Daoy (cell line): ENCODE measurements at places on chromosomes 11 and 22.
A peak's percentile ranks its signal among the peaks of the same experiment; 100 is the strongest.

DNA sequence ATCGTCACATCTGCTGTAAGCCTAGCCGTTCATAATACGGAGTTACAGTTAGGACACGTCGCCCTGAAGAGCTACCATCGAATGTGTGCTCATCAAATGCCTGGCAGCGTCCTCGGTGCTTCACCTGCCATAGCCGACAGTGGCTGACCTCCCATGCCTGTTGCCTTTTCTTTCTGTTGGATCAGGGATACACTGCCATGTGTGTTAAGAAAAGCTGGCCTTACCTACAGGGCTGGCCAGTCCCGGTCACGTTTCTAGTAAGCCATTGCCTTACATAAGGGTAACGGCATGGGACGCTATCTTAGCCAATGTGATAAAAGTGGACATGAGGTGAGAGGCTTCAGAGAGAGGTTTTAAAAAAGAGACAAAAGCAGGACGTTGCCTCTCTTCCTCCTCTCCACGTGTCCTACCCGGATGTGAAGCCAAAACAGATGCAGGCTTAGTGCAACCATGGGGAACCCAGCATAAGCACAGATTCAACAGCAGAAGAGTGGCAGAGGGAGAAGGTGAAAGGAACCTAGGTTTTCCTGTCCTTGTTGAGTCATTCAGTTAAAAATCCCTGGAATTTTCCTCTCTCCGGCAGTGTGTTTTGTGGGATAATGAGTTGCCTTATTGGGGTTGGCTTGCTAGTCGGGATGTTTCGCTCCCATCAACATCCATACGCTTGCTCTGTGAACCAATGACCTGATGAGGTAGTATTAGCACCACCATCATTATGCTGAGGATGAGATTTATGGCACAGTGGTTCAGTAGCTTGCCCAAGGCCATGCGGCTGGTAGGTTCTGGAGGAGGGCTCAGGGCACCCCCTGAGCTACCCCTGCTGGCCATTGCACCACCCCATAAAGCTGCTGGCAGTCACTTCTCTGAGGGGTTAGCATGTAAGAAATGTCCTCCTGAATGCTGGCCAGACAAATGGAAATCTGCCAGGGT is 67.4 kb upstream of the B3GAT1 start:
- DNase-seq, result no peak

DNA sequence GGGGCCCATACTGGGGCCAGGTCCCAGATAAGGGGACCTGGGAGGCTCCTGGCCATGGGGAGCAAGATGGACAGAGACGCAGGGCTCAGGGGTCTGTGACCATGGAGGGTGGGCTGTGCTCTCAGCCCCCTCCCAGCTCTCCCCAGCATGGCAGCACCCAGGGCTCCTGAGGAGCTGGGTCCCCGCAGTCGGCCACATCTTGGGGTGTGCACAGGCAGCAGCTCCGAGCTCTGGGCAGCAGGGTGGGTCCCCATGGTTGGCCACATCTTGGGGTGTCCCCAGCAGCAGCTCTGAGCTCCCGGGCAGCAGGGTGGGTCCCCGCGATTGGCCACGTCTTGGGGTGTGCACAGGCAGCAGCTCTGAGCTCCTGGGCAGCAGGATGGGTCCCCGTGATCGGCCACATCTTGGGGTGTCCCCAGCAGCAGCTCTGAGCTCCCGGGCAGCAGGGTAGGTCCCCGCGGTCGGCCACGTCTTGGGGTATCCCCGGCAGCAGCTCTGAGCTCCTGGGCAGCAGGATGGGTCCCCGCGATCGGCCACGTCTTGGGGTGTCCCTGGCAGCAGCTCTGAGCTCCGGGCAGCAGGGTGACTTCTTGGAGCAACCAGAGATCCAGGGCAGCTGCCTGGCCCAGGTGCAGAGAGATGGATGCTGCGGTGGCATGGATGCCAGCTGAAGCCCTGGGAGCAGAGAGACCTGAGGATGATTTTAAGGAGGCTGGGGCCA is 18.3 kb upstream of the MUC5B start:
- DNase-seq, result no peak

DNA sequence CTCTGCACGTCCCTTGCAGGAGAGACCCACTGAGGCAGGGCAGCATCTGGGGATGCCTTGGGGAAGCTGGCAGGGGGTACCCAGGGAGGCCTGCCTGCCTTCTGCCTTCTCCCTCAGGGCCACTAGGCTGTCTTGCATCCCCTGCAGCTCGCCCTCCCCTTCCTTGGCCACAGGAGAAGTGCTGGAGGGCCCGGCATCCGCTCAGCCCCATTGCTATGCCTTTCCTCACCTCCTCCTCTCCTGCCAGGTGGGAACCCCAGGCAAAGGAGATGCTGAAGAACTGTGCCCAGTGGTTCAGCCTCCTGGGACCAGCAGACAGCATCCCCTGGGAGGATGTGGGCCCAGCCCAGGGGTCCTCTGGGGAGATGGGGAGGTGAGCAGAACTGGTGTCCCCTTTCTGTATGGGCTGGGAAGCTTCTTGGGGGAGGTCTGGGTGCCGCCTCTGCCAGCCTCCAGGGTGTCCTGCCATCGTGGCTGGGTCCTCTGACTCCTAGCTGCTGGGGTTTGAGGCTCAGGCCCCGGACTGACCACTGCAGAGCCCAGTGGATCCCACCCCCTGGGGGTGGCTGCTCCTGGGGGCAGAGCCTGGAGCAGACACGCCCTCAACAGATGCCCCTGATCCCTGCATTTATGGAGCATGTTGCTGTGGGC is 20.6 kb downstream of the MRGPRG start:
- no peak for DNase-seq

GRCh38 chr11:45021692-45022141 is 71.0 kb upstream of the TP53I11 start:
- peak; percentile 17 for DNase-seq

DNA sequence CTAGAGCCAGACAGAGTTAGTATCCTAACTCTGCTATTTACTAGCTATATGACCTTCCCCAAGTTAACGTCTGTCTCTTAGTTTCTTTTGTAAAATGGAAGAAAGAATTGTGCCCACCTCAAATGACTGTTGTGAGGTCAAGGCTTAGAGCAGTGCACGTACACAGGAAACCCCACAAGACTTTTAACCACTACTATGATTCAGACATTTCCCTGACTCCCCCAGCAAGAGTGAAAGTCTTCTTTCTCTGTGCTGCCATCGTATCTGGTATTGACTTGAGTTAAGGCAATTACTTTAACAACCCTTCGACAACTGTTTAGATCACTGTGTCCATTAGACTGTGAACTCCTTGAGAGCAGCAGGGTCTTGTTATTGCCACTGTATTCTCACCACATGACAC is 2.6 kb upstream of the OR52W1 start:
- DNase-seq, result no peak

- DNase-seq, result no peak
Measured at GRCh38 chr11:66889960-66890359, 33.1 kb downstream of the LRFN4 start.

DNA sequence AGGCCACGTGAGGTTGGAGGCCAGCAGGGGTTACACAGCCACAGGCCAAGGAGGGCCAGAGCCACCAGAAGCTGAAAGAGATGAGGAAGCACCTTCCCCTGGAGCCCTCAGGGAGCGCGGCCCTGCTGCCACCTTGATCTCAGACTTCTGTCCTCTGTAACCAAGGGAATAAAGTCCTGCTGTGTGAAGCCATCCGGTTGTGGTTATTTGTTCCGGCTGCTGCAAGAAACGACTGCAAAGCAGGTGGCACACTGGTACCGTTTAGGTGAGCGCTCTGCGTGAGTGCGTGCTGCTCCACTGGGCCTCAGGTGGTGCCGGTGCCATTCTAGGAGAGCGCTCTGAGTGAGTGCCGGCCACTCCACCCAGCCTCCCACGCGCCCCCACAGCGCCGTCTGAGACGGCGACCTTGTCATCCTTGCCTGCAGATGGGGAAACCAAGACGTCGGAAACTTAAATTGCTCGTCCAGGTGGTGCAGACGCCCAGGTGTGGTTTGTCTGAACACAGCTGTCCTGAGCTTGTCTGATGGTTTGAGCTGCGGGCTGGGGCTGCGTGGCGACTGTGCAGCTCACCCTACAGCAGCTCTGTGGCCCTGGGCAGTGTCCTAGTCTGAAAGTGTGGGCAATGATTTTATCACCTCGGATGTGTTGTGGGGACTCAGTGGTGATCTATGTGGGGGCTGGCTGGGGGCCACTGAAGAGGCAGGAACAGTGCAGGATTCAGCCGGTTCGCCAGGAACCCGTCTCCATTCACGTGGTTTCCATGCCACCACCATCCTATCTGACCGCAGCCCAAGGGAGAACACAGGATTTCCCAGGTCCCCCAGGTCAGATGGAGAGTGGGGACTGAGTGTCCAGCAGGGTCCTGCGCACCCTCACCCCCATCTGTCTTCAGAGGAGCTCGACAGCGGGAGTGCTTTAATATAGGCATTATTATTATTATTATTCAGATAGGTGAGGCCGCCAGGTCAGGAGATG is 4.6 kb upstream of the MRGPRG start:
- no peak for DNase-seq

DNA sequence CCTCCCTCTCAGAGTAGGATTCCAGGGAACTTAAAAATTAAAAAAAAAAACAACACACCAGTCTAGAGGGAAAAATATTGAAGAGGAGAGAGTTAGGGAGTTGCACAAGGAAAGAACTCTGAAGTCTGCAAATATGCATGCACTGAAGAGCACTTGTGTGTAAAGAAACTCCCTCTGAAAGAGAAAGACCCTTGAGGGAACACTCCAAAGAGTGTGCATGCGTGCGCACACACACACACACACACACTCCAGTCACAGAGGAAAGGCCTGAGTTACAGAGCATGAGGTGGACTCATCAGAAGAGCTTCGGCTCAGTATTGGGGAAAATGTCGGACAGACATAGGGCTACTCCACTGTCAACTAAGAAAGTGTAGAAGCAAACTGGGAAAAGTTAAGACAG is 30.1 kb downstream of the GGTLC2 start:
- no peak for DNase-seq

GRCh38 chr11:40716344-40717130 is 742.9 kb downstream of the LRRC4C start:
- no peak for DNase-seq

GRCh38 chr11:118015385-118015841 is 29.2 kb downstream of the IL10RA start:
- no peak for DNase-seq

DNA sequence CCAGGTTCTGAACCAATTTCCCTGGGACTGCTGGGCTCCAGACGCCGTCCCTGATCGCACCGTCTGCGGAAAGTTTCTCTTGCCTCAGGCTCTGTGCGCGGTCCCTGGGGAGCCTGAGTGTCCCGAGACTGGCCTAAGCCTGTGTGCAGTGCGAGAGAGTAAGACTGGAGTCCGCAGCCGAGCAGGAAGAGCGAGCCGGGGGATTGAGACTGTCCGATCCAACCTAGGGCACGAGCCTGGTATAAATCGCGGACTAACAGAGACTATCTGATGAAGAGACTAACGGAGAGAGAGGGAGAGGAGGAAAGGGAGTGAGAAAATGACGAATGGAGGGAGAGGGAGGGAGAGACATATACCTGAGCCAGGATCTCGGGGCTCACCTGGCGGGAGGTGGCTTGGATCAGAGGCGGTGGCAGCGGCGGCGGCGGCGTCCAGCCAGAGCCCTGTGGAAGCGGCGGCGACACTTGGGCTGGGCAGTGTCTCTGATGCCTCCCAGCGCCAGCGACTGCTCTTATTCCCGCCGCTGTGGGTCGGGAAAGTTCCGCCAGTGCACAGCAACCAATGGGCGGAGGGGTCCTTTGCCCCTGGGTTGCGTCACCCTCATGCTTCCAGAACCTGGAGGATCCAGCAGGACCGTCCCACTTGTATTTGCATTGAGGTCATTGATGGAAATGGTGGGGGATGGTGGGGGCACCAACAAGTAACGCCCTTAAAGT is at the start of gene CALCA:
Gene CALCA (minus strand): TSS at position 487 of the 716 bp plus-strand sequence. CDS start 1,159 bp downstream, outside the sequence.
- DNase-seq, result no peak

DNA sequence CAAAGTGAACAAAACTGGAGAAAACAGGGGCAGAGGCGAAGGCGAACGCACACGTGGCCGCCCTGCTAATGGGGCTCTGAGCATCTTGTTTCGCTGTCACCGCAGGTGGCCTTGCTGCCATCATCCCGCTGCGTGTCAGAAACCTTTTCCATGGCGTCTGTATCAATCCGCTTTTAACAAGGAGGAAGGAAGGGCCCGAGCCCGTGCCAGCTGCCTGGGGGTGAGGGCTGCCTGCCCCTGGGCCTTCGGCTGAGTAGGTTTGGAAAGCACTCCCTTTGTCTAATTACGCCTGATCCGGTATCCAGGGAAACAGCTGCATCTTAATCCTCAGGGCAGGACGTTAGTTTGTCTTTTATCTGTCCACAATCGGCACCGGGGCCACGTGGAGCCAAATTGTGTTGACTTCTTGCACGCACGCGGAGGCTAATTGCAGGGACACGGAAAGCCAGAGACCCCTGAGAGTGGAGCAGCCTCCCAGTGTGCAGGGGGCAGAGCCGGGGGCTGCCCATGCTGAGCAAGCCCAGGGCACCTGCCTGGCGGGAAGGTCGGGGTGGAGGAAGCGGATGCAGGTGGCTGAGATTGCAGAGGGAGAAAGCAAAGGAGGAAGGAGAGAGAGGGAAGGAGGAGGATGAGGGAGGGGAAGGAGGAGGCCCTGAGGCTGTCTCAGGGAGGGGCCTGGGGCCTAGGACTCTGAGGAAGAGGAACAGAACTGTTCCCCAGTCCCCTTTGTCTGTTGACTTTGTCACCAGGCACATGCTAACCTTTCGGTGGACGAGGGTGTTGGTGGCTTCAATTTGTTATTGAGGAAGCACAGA is 19.2 kb upstream of the TH start:
- no peak for DNase-seq

DNA sequence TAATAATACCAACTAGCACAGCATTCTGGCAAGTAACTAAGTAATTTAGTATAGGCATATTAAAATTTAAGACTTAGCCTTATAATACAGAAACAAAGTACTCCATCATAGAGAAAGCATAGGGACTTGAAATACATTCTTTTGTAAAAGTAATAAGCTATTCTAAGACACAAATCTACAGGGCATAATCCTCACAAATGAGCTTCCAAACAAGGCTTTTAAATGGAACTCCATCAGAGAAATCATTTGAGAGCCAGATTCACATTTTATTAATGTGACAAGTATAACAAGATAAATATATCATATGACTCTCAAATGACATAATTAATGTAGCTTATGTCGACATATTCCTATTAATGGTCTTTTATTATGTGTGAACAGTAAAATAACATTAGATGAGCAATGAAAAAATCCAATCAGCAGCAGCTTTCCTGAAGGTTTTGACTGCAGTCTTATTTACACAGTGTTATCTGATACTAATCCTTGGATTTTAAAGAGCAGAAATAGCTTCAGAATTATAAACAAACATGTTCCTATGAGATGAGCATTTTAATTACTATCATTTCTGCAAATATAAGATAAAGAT is 241.4 kb downstream of the TTC28 start:
- no peak for DNase-seq
